HCT116 (cell line): ENCODE measurements at places on chromosomes 6 and 20.

DNA sequence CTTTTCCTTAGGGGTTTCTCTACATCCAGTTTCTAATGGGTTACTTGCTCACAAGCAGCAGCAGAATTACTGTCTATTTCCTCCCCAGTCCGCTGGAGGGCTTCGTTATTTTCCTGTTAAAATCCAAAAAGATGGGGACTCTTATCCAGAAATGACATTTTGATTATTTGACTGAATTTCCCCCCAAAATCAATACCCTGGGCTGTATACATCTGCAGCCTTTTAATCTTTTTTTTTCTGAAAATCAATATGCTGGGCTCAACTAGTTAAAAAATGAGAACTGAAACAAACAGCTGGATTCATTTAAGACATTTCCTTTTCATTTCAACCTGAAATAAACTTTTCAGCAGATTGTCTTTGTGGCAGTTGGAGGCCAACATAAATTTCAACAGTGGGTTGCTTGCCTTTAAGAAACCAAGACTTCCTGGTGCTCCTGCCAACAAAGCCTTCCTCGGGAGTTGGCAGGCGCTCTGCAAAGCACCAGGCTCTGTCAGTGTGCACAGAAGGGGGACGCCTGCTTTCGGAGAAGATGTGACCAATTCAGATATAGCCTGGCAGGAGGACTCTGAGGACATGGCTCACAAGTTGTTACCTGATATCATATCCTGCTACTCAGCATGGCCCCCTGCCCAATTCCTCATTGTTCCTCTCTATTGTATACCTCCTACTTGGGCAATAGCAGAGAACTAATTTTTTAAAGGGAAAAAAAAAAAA is 204.7 kb upstream of the ARG1 start:
- no peak for DNase-seq
- H3K4me3 ChIP-seq, result no peak overlapping the region
- no peak overlapping the region for H3K27ac ChIP-seq
- H3K27me3 ChIP-seq, result no peaks in the 10 kb centered on the region
- H3K36me3 ChIP-seq, result no peaks in the 10 kb centered on the region
- H3K4me1 ChIP-seq, result no peaks in the 10 kb centered on the region

GRCh38 chr6:4085332-4085700 is 6.4 kb upstream of the FAM217A start:
- no peak overlapping the region for H3K27ac ChIP-seq
- no peak for DNase-seq
- H3K27me3 ChIP-seq, result no peaks in the 10 kb centered on the region
- H3K4me3 ChIP-seq, result no peak overlapping the region

GRCh38 chr6:100339574-100340255 is 125.0 kb downstream of the SIM1 start:
- no peak overlapping the region for H3K4me3 ChIP-seq
- no peaks in the 10 kb centered on the region for H3K27me3 ChIP-seq
- H3K4me1 ChIP-seq, result no peaks in the 10 kb centered on the region
- DNase-seq, result no peak

- no peaks in the 10 kb centered on the region for H3K36me3 ChIP-seq
- H3K27ac ChIP-seq, result no peak overlapping the region
- no peaks in the 10 kb centered on the region for H3K27me3 ChIP-seq
- no peak for DNase-seq
These were observed 78.5 kb downstream of the RAMACL start for GRCh38 chr6:166507809-166508564.

DNA sequence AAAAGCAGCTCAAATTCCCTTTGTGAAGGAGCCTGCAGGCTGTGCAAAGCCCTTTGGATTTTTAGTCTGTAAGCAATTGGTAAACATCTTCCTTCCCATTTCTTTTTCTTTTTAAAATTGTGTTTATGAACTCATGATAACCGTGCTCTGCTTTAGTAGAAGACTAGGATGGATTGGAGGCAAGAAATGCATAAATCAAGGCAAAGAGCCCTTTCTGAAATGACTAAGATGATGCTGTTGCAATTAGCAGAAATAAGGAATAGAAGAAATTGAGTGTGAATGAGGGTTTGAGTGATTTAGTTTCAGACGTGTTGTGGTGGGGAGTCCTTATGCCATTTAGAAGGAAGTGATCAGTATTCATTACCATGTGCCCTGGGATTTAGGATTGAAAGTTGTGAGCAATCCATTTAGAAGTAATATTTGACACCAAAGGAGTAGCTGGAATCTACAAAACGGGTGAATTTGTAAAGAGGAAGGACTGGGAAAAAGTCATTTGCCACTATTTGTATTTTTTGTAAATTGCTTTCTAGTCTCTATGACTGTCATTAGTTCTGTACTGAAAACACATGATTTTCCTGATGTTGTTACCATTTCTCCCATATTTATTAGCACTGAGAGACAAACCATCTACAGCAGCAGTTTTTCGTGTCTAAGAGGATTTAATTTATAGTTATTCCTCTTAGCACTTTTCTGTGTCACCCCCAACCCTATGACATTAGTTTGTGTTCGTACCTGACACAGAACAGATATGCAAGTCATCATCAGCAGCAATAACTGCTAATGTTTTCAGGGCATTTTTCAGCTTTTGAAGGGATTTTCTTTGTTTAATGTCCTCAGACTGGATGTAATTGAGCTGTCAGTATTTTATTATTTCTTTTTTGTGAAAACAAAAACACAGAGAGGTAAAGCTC is 265.0 kb downstream of the UTRN start:
- H3K36me3 ChIP-seq, result no peaks in the 10 kb centered on the region
- DNase-seq, result no peak
- no peak overlapping the region for H3K4me3 ChIP-seq
- H3K27me3 ChIP-seq, result no peaks in the 10 kb centered on the region
- no peak overlapping the region for H3K27ac ChIP-seq

DNA sequence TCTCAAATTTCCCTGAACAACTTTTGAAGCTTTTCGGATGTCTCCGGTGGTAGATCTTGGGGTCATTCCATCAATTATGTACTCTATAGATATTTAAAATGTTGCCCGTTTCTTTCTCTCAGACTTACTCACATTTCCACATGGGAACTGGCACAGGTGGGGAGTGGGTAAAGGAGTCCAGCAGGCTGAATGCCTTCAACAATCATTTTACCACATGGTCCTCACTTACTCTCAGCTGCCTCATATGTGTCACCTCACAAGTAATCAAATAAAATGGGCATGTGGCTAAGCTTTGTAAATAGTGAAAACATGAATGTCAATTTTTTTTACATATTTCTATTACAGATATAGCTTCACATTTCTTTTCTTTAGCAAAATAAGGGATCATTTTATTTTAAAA is 677 bp downstream of the HLA-DQA1 start:
- no peaks in the 10 kb centered on the region for H3K27me3 ChIP-seq
- no peak overlapping the region for H3K4me3 ChIP-seq
- H3K4me1 ChIP-seq, result no peaks in the 10 kb centered on the region
- no peak overlapping the region for H3K27ac ChIP-seq
- H3K36me3 ChIP-seq, result no peaks in the 10 kb centered on the region
- no peak for DNase-seq

- no peak overlapping the region for H3K4me3 ChIP-seq
- H3K4me1 ChIP-seq, result no peaks in the 10 kb centered on the region
- H3K27me3 ChIP-seq, result no peaks in the 10 kb centered on the region
- H3K36me3 ChIP-seq, result no peaks in the 10 kb centered on the region
- H3K27ac ChIP-seq, result no peak overlapping the region
These were observed 23.3 kb downstream of the RNF144B start for GRCh38 chr6:18410412-18410811.

DNA sequence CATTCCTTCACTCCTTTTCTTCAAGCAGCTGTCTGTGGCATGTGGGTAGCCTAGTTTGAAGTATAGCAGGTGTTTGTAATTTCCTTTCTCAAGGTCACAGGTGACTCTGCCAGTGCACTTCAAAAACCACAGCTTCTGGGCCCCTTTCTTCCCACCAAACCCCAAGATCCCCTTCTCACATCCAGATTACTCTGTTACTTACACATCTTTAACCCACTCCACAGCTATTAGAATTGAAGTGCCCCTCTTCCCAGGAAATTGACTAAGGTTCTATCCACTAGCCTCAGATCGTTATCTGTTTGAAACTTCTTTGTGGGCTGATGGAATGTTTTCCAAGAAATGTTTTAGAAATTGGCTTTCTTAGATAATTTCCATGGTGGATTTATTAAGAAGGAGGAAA is 150.8 kb downstream of the AHI1 start:
- H3K4me3 ChIP-seq, result no peak overlapping the region
- no peaks in the 10 kb centered on the region for H3K27me3 ChIP-seq
- DNase-seq, result no peak
- H3K27ac ChIP-seq, result no peak overlapping the region
- H3K36me3 ChIP-seq, result no peaks in the 10 kb centered on the region

GRCh38 chr6:126764104-126764503 is 354.4 kb upstream of the RSPO3 start:
- H3K4me1 ChIP-seq, result no peaks in the 10 kb centered on the region
- no peaks in the 10 kb centered on the region for H3K36me3 ChIP-seq
- H3K27me3 ChIP-seq, result peaks cover 36% of the 10 kb centered on the region; the same call in 1 of the 2 replicates
- DNase-seq, result no peak
- no peak overlapping the region for H3K4me3 ChIP-seq

DNA sequence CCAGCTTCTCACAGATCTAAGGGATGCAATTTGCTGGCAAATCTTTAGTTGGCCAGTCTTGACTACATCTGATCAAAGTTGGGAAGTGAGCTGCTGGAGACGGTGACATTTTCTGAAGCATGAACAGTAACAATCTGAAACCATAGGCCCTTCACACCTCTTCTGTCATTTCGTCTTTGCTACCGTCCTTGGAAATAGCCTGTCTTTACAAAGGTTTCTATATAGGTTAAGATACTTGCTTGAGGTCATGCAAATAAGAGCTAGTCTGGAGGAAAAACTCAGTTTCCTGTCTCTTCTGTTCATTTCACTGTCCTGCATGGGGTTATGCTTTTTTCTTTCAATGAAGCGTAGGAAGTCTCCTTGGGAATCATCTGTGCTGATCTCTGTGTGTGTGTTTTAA is 55.6 kb downstream of the CARMIL1 start:
- no peak overlapping the region for H3K27ac ChIP-seq
- no peaks in the 10 kb centered on the region for H3K4me1 ChIP-seq
- H3K27me3 ChIP-seq, result no peaks in the 10 kb centered on the region
- H3K4me3 ChIP-seq, result no peak overlapping the region

- DNase-seq, result peak; percentile 78
- H3K36me3 ChIP-seq, result no peaks in the 10 kb centered on the region
- peak overlapping the region; percentile 92 for H3K27ac ChIP-seq
- peaks cover 99% of the 10 kb centered on the region for H3K4me1 ChIP-seq
- peak overlapping the region; percentile 51 for H3K4me3 ChIP-seq
- no peaks in the 10 kb centered on the region for H3K27me3 ChIP-seq
These were observed 36.8 kb downstream of the ZMYND8 start for GRCh38 chr20:47319517-47320252.

DNA sequence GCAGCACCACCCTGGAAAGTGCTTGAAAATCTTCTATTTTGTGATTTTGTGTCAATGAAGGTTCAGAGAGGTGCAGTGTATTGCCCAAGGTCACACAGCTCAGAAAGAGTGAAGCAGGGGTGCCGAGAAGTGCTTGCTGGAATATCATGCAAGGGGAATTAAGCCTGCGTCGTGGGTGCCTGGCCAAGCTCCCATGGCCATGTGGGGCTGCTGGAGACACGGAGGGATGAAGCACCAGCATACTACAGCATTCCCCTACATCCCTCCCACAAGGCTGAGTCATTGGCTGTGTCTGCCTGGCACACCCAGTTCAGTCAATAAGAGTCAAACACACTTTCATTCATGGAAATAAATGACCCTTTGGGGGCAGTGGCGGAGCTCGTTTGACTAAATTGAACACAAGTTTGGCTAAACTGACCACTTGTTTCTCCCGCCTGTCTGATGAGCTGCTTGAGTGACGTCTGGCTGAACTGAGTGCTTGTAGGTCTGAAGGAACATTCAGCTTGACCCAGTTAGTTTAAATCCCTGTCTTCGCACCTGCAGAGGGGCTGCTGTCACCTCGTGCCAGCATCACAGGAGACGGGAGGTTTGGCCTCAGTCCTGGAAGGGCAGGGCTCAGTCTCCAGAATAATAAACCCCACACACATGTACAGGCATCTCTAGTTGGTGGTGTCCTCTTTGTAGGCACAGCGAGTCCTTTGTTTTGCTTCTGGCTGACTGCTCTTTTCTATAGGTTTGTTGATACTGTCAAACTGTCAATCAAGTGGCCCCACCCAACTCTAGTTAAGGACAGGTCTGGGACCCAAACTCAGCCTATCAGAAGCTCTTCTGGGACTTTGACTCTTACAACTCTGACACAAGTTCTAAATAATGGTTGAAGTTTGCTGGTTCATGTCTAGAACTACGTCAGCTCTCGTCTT is 8.4 kb upstream of the TGM2 start:
- no peaks in the 10 kb centered on the region for H3K36me3 ChIP-seq
- H3K27me3 ChIP-seq, result no peaks in the 10 kb centered on the region
- H3K27ac ChIP-seq, result no peak overlapping the region
- no peak for DNase-seq
- H3K4me1 ChIP-seq, result peaks cover 8% of the 10 kb centered on the region; the same call in 1 of the 2 replicates
